ENCODE measurements at places on chromosomes 7 and 10.

GRCh38 chr10:97759158-97759887 is 12.5 kb downstream of the SFRP5 start:
- DNase-seq = peak; percentile 74

GRCh38 chr10:5047912-5048628 is 44.4 kb upstream of the AKR1C2 start:
- peak; percentile 25 for DNase-seq

DNA sequence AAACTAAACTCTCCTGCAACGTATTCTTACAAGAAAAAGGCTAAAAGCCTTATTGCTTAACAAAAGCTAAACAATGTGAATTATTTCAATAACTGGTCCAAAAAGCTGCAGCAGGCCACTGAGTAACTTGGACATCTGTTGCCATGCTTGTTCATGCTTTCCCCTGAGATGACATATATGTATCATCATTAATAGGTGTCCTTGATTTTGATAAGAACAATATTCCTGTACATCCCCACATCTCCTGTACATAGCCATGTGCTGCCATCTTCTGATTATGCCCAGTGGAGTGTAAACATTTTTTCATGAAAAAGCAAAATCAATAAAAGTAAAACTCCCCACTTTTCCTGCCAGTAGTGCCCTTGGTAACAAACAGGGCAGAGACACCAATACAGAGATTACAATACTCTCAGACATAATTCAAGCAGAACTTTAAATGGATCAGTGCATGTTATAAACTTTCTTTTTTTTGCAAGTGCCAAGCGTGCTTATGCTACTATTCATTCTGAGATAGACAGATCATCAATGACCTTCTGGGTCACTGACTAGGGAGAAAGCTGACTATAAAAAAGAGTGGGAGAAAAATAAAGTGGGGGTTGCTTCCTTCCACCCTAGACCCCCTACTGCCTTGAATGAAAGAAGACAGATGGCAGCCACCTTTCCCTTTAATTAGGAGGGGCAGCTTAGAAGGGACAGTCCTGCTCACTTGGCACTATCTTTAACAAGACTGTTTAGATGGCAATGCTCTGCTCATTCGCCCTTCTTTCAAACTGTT is 205.5 kb upstream of the KLF14 start:
- no peak for DNase-seq

DNA sequence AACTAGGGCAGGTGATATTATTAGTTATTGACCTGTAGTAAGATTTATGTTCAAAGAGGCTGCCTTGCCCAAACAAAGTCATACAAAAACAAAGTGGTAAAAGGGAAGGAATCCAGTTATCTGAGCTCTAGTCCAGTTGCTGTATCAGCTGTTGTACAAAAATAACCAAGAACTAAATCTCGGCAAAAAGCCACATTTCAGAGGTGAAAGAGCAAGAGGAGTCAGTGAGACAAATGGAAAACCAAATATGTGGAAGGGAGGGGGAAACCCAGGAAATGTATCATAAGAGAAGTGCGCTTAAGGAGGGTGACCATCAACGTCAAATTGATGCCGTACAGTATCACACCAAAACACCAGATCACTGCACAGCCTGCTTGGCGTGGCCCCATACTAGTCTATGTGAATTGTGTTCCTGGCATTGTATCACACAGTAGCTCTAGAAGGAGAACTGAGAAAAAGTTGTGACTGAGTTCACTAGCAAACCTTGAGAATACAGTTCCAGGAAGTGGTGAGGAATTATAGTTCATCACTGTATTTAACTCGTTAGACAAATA is 6.4 kb downstream of the AGBL3 start:
- DNase-seq = no peak

DNA sequence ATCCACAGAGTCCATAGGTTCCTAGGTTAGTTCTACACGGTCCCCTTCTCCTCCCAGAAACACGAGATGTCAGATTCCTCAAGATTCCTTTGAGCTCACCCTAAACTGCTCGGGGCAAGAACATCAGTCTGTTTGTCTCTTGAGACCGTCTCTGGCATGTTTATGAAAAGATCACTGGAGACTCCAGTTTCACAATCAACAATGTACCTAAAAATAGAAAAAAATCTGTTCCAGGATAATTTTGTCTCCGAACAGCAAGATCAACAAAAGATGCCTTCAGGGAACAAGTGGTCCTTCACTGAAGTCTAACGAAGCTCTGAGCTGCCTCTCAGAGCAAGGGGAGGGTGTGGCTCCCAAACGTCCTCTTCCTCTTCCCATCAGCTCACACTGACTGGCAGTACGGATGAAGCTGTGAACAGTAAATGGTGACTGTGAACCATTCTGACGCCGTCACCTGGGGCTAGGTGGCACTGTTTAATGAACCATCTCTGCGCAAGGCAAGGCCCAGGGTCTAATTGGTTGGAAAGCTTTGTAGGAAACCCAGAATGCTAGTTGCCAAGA is 156.2 kb upstream of the LYZL1 start:
- DNase-seq = no peak

- DNase-seq = no peak
Measured at GRCh38 chr7:154953006-154953684, 49.8 kb downstream of the PAXIP1 start.

- no peak for DNase-seq
Measured at GRCh38 chr10:46317889-46318288, 31.1 kb downstream of the ANTXRL start.

DNA sequence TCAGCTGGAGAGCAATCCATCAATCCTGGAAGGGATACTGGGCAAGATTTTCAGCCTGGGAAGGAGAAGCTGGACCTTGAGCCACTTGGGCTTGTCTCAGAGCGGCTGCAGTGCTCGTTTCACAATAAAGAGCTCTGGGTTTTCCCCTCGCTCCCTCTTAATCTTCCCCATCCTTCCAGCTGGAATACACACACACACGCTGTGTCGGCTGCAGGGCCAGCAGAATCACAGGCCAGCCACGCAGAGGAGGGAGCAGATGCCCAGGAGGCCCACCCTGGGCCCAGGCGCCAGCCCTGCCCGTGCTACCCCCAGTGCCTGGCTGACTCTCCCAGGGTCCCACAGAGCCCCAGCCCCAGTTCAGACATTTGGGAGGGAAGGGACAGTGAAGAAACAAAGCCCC is 255.1 kb downstream of the TNS3 start:
- DNase-seq = no peak

GRCh38 chr10:102111276-102111675 is 8.9 kb downstream of the LDB1 start:
- DNase-seq = no peak

- no peak for DNase-seq
Measured at GRCh38 chr7:120370954-120371353, 98.0 kb downstream of the KCND2 start.

DNA sequence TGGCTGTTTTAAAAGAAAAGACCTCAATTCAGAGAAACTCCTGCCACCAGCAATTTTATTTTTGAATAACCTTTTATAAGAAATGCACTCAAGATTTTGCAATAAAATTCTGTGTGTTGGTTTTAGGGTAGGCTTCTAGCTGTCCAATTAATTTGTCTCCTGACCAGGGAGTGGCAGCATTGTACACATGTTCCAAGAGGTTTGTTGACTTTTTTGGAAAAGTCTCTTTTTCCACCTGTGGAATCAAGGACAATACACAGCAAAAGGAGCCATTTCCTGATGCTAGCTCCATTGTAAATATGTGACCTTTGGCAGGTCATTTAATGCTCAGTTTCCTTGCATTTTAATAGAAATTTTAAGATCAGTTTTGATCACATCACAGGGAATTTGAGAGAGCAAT is 1.8 kb downstream of the GIMAP5 start:
- no peak for DNase-seq

GRCh38 chr7:35694161-35694783 is 663 bp downstream of the HERPUD2 start:
- no peak for DNase-seq

GRCh38 chr7:114021135-114021534 is 102.3 kb upstream of the PPP1R3A start:
- DNase-seq = no peak

DNA sequence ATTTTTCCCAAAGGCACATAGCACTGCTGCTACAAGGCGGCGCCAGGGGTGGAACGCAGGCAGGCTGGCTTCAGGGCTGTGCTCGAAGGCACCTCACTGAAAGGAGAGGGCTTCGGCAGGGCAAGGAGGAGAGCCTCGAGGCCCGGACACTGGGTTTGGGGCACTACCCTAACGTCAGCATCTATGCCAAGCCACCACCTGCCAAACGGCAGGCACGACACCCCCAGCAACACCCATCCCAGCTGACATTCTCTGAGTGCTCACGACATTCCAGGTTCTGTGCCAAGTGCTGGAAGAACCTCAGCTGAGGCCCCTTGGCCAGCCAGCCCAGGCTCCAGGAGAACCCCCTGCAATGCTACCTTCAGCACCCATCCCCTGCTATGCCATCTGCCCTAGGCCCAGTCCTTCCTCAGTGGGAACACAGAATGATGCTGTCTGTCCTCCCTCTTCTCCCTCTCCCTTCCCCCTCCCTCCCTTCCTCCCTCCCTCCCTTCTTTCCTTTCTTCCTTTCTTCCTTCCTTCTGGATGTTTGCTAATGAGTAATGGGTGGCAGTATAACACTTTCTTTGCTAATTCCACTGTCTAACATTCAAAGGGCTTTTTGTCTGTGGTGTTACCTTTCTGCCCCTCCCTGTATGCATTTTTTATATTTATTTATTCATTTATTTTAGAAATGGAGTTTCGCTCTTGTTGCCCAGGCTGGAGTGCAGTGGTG is 24.3 kb downstream of the ZCCHC24 start:
- DNase-seq = no peak

GRCh38 chr7:44606341-44607140 is at the start of gene OGDH:
OGDH (plus strand) TSS chr7:44606627; CDS start chr7:44624344, 17,717 bp downstream.
- peak; percentile 100 for DNase-seq

Data from RWPE1 (cell line).